ENCODE measurements at places on chromosomes 7 and 10.

GRCh38 chr10:86170255-86171108 is 196.1 kb downstream of the GRID1 start:
- DNase-seq, result peak; percentile 28

DNA sequence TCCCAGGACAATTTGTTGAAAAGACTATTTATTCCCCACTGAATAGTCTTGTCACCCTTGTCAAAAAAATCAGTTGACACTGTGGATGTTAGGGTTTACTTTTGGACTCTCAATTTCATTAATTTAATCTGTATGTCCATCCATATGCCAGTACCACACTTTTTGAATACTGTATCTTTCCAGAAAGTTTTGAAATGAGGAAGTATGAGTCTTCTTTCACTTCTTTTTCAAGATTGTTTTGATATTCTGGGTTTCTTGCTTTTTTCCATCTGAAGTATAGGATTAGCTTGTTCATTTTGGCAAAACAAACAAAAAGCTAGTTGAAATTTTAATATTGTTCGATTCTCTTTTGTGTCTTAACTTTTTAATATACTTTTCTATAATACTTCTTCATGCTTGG is 21.7 kb downstream of the KLHDC10 start:
- DNase-seq, result no peak

DNA sequence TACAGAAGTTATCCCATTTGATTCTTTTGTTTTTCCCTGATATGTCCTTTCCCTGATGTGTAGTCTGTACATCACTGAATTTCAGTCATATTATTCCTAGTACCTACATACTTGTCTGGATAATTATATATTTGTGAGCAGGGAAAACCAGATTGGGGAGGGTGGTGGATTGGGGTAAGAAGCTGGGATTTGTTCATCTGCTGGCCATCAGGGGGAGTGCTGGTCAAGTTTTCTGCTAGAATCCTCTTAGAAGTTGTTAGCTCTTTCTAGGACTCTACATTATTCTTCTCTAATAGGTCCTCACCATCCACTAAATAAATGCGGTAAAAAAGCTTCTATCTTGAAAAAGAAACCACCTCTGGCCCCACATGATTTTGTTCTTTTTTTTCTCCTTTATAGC is 232.7 kb upstream of the TAC1 start:
- DNase-seq, result peak; percentile 13

DNA sequence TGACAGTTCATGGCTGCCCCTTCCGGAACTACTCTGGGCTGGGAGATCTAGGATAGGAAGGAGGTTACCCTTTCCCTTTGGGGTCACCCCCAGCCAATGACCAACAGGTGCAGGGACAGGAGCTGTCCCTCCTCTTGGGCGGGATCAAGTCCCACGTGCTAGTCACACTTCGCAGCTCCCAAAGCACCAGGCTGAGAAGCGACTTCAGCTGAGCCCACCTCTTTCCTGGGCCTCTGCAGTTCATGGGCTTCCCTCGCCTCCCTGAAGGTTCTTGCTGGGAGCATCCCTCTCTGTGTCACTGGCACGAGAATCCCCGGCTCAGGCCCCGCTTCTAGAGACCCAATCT is 115.5 kb downstream of the FAM53B start:
- DNase-seq, result no peak

- DNase-seq, result no peak
Observed at GRCh38 chr7:5214236-5214635, 24.2 kb downstream of the WIPI2 start.

Data from germinal center (tissue), 1 donor.